Peyer's patch (tissue), 4 donors: ENCODE measurements at places on chromosomes 12 and 14. TPM values are rescaled to one million over a fixed set of nuclear protein-coding genes. Genes with fewer than 3 reads are reported as not detected.

DNA sequence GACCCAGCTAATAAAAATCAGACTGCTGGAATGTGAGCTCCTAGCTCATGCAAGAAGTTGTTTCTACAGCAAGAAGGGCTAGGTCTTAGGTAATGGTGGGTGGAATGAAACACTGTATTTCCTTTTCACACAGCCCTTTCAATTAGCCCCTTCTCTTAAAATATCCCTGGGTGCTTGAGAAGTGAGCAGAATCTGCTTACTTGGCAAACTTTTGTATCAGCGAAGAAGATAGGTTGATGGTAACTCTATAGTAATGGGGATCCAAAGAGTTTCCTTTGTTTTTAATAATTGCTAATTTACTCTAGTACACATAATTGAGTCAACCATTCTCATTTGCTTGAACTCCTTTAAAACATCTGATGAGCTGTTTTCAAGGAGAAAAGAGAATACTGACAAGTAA, 100.6 kb upstream of the FSCB start:
- no peaks in the 10 kb centered on the region for H3K36me3 ChIP-seq
- H3K27ac ChIP-seq = no peak overlapping the region
- DNase-seq = no peak

GRCh38 chr12:47236109-47236714, 156.5 kb upstream of the AMIGO2 start:
- no peaks in the 10 kb centered on the region for H3K4me1 ChIP-seq
- no peak overlapping the region for H3K27ac ChIP-seq
- no peak overlapping the region for H3K4me3 ChIP-seq
- no peaks in the 10 kb centered on the region for H3K27me3 ChIP-seq
- no peak for DNase-seq

GRCh38 chr12:132597333-132598316, 12.8 kb downstream of the LRCOL1 start:
- no peak for DNase-seq
- no peaks in the 10 kb centered on the region for H3K27me3 ChIP-seq
- H3K36me3 ChIP-seq = no peaks in the 10 kb centered on the region
- H3K4me1 ChIP-seq = no peaks in the 10 kb centered on the region
- H3K27ac ChIP-seq = no peak overlapping the region

- no peaks in the 10 kb centered on the region for H3K27me3 ChIP-seq
- H3K4me1 ChIP-seq = peaks cover 2% of the 10 kb centered on the region
- no peak for DNase-seq
- no peak overlapping the region for H3K4me3 ChIP-seq
Observed at GRCh38 chr14:99041141-99041819, 230.7 kb downstream of the BCL11B start.

- no peak overlapping the region for H3K27ac ChIP-seq
- H3K36me3 ChIP-seq = no peaks in the 10 kb centered on the region
- no peaks in the 10 kb centered on the region for H3K27me3 ChIP-seq
- no peaks in the 10 kb centered on the region for H3K4me1 ChIP-seq
- DNase-seq = no peak
Observed at GRCh38 chr14:105910426-105910825, 384.0 kb downstream of the TMEM121 start.

Gene BDKRB2
- 18.9 TPM for total RNA-seq

Gene BCL2L2
- 31.9 TPM for total RNA-seq

Gene TMEM121
- 0.94 TPM for total RNA-seq

Gene TTC9
- 0.54 TPM for total RNA-seq

Gene VAMP1
- total RNA-seq = 6.2 TPM

Gene FIGNL2
- not detected for total RNA-seq

Gene GALNT16
- total RNA-seq = 17.6 TPM

Gene TAS2R13
- 1.8 TPM for total RNA-seq
